Right renal pelvis (tissue), 4 donors: ENCODE measurements at places on chromosomes 7 and 10. TPM values are rescaled to one million over a fixed set of nuclear protein-coding genes. Genes with fewer than 3 reads are reported as not detected.
A peak's percentile ranks its signal among the peaks of the same experiment; 100 is the strongest.

DNA sequence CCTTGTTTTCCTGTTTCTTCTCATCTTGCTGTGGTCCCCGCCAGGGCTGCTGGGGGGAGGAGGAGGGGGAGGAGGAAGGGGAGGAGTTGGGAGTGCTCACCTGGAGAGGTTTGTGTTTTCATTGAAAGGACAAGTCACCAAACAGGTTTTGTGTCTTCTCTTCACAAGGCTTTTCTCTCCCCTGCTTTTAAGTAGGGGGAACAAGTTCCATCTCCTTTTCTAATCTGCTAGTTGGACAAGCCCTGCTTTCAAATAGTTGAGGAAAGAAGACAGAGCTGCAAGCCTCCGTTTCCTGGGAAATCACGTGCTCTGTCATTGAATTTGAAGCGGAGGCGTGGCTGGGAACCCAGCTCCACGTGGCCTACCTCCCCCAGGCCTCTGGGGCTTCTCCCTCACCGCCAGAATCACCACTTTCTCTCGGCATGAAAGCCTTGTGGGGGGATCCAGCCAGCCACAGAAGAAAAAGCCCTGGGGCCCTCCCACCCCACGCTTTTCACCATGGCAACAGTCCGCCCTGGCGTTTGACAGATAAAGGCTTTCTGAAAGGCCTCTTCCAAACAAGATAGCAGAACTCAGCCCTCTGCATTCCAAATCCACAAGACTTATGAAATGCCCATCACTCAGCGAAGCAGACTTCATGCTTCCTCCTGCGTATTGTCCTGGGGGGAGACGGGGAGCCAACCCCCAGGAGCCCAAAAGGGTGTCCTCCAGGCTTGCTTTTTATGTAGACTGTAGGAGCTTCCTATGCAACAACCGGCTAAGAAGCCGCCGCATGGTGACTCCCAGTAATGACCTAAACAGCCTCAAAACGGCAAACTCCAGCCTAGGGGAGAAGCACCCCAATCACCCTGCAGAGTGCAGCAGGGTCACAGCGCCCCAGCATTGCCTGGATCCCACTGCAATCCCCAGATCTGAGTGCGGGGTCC is 51.7 kb downstream of the PROSER2 start:
- peak; percentile 70 for DNase-seq

CTTNBP2 gene
- polyA plus RNA-seq, result 24.5 TPM

GRCh38 chr10:112375721-112376395 is 1.9 kb downstream of the ACSL5 start:
- no peak for DNase-seq

SUGCT gene
- polyA plus RNA-seq, result 12.1 TPM

DNA sequence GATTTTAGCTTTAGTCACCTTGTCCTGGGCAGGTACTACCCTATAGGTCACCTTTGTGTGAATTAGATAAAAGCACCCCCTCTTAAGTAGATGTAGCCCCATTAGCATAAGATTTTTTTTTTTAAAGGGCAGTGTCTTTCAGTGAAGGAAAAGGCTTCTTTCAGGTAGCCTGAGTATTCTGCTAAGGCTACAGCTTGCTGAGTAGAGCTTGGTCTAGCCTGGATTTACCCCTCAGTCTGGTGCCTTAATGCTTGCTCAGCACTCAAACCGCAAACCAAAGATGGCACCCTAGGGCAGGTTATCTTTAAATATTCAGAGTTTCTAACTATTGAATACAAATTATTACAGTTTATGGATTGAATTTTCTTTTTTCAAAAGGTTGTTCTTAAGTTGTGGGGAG is 83.4 kb downstream of the GLCCI1 start:
- DNase-seq, result no peak

UPK3BL2 gene
- polyA plus RNA-seq, result 4.6 TPM

- DNase-seq, result no peak
Measured at GRCh38 chr7:24024276-24025068, 259.5 kb upstream of the NPY start.

GALNT17 gene
- 3.6 TPM for polyA plus RNA-seq

GRCh38 chr10:101032637-101033224 is 1.7 kb downstream of the SFXN3 start:
- DNase-seq, result no peak

- DNase-seq, result no peak
Measured at GRCh38 chr10:102397222-102398171, 2.0 kb downstream of the NFKB2 start.

- no peak for DNase-seq
Measured at GRCh38 chr7:47583739-47584535, 2.0 kb upstream of the TNS3 start.

- no peak for DNase-seq
Measured at GRCh38 chr7:105402221-105403095, 13.7 kb upstream of the SRPK2 start.

GRCh38 chr10:67549390-67549789 is 146.6 kb downstream of the CTNNA3 start:
- no peak for DNase-seq

DNA sequence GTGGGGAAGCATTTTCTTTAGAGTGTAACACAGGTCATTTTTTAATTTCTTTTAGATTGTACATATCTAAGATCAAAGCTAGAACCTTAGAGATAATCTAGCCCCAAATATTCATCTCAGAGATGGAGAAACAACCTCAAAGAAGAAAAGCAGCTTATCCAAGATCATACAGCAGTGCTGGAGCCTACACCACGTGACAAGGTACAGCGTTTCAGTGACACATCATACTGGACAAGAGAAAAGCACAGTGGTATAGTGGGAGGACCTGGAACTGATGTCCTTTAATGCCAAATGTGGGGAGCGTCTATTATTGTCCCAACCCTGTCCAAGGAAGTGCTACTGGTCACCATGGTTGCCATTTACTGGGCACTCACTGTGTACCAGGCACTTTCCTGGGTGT is 445.8 kb downstream of the RPS24 start:
- no peak for DNase-seq

TAS2R4 gene
- polyA plus RNA-seq, result 1.3 TPM

PCGF5 gene
- 30.7 TPM for polyA plus RNA-seq

DNA sequence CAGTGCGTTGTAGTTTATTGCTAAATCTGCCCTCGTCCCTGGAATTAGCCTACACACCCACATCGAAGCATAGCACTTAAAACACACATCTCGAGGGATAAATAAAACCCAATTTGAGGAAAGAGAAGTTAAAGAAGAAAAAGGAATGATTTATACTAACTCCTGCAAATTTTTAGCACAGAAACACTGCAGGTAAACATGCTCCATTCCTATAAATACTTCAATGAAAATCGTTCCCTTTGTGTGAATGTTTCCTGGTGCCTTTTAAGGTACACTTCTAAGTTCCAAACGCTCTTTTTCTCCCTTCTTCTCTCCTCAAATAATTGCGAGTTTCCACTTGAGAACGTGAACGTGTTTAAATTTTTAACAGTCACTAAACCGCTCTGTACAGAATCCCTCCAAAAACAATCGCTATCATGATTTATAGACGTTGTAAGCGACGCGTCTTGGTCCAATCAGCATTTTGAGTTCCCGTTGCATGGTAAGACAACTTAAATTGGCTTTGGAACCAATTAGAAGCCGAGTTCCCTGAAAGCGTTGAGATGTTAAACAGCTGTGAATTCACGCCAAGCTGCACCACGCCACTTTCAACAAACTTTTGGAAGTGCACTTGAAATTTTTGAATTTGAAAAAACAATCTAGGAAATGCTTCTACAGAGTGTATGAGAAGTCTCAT is 12.5 kb upstream of the EBLN1 start:
- DNase-seq, result peak; percentile 75

GRCh38 chr7:106033735-106034134 is 70.7 kb downstream of the CDHR3 start:
- DNase-seq, result no peak

TUBB8 gene
- polyA plus RNA-seq, result 0.55 TPM

DNA sequence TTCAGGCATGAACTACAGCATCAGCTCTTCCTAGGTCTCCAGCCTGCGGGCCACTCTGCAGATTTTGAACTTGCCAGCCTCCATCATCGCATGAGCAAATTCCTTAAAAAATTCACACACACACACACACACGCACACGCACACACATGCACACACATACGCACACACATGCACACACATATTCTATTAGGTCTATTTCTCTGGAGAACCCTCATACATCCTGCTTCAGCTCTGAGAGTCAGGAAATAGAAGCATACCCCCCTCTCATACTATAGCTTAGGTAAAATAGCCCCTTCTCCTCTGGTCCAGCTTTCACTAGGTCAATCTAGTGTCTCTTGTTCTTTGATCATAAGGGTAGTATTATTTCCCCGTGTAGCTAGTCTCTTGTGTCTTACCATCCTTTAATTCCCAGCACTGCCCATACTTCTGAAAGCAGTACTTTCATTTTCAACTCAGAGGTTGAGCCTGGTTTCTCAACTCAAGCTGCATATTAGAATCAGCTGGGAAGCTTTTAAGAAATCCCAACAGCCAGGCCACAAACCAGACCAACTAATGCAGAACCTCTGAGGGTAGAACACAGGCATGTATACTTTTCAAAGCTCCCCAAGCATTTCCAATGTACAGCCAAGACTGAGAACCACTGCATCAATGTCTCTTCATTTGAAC is 30.9 kb upstream of the ITGB8 start:
- no peak for DNase-seq

- no peak for DNase-seq
Measured at GRCh38 chr10:3374914-3375313, 202.3 kb upstream of the PITRM1 start.

DNA sequence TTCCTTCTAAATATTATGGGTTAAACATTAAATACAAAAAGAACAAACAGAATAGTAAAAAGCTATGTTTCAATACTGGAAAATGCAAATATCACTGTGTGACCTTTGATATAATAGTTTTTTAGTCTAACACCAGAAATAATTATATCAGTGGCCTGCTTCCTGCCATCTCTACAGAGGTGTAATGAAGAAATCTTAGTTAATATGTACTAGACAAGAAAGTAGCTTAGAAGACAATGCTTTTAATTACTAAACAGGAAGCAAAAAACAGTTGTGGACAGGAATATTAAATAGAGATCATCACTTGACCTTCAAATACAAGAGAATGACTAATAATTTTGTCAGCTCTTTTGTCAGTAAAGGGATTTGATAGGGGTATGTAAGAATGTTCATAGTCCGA is 47.4 kb upstream of the LRRN3 start:
- DNase-seq, result no peak

- no peak for DNase-seq
Measured at GRCh38 chr7:108580298-108580697, 10.6 kb downstream of the DNAJB9 start.

TDRD1 gene
- polyA plus RNA-seq, result not detected

- DNase-seq, result no peak
Measured at GRCh38 chr10:26391701-26392695, 46.1 kb upstream of the APBB1IP start.

DNA sequence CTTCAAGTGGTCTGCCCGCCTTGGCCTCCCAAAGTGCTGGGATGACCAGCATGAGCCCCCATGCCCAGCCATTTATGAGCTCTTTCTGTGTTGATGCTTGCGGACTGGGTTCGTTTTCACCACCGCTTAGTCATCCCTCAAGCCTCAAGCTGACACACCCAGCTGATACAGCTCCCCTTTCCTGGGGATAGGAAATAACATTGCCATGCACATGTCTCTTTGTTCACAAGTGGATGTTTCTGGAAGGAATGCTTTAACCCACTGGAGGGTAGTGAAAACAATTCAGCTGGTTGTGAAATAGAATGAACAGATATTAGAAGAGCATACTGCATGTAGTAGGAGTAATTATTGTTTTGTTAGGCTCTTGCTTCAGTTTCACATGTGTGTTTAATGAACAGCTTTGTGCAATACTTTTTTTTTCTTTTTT is 8.5 kb upstream of the METTL27 start:
- no peak for DNase-seq

GRCh38 chr10:112732277-112732921 is 217.6 kb upstream of the TCF7L2 start:
- DNase-seq, result no peak

GRCh38 chr7:97130417-97131139 is 13.1 kb downstream of the SDHAF3 start:
- no peak for DNase-seq

DNA sequence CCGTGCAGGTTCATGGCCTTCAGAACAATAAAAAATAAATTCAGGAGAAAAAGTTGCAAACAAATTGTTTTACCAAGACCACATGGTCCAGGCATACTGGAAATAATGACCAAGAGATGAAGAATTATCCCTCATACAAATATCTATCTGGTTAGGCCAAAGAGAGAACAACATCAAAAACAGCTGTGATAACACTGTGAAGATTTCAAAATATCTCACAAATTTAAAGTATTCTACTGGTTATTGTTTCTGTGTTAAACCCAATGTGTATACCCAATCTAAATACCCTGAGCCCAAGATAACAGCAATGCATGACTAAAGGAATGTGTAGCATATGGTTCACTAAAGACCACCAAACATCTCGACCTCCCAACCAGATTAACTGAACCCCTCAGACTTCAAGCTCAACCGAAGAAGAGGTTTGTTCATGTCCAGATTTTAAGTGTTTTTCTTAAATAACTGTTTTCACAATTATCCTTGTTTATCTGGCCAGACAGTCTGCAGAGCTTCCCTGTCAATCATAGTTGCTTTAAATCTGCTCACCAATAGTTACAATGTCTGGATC is 10.9 kb downstream of the OR9A2 start:
- DNase-seq, result no peak

UNC5B gene
- polyA plus RNA-seq, result 51.1 TPM

SLC26A3 gene
- polyA plus RNA-seq, result 0.35 TPM

- no peak for DNase-seq
Measured at GRCh38 chr10:10293041-10293440, 724.6 kb upstream of the CELF2 start.

DPCD gene
- polyA plus RNA-seq, result 43.6 TPM

DNA sequence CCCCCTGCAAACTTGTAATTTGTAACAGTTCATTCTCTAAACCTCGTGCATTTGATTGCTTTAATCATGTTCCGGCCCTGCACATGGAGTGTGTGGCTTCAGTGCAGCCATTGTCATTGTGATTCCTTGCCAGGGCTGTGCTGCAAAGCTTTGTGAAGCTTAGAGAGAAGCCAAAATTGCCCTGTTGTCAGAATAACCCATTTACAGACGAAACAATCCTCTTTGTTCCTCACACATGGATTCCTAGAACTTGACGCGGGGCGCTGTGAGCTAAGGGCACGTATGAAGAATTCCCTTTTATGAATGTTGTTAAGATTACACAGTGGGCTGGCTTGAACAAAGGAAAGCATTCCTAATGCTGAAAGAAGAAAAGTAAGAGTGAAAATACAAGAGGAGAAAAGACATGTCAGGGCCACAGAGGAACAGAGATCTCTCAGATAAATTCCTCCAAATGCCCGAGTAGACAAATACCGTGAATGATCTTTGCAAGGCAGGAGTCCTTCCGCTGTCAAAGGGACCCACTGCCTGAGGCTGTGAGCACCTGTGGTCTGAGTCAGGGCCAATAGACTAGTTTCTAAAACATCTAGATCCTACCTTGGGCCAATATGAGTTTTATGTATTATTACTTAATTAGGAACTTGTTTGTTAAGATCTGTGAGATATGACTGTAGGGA is 205.4 kb upstream of the C7orf33 start:
- DNase-seq, result no peak

IL2RA gene
- polyA plus RNA-seq, result 0.47 TPM

FIS1 gene
- 124 TPM for polyA plus RNA-seq

DNA sequence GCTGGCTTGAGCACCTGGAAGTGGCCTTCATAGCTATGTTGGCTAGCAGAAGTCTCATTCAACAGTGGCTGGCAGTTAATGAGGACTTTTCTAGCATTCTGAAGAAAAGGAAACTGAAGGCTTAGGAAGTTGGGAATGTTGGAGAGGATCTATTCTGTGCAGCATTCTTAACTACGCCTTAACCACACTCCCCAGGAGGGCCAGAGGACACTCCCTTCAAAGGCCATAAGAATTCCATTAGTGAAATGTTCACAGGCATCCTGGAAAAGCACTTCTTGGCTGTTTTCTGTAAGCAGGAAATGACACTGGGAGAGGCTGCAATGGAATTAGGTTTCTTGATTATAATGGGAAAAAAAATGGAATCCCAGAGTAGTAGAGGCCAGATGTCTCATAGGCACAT is 188.9 kb downstream of the ARHGAP12 start:
- DNase-seq, result no peak
